ENCODE measurements at places on chromosomes 6 and 20. TPM values are rescaled to one million over a fixed set of nuclear protein-coding genes. Genes with fewer than 3 reads are reported as not detected.

Gene ZC3H12D
- total RNA-seq, result 0.05 TPM

Gene XKR7
- total RNA-seq, result not detected

Gene CARMIL1
- 13.9 TPM for total RNA-seq

Gene VGLL2
- not detected for total RNA-seq

Gene MOG
- total RNA-seq, result not detected

Gene KCNK16
- total RNA-seq, result not detected

Gene C6orf15
- not detected for total RNA-seq

Gene ANKRD6
- total RNA-seq, result not detected

Gene UCKL1
- 19.7 TPM for total RNA-seq

Gene RSPO4
- total RNA-seq, result not detected

Gene AIF1
- total RNA-seq, result not detected

Gene PSORS1C1
- total RNA-seq, result 2.5 TPM

Gene CRISP2
- total RNA-seq, result not detected

Gene PPIL4
- 35.1 TPM for total RNA-seq

Gene ADGRG6
- 71.0 TPM for total RNA-seq

Gene SLC52A3
- not detected for total RNA-seq

Gene MROH8
- total RNA-seq, result 1.9 TPM

Gene BMP7
- not detected for total RNA-seq

Gene CLPSL1
- not detected for total RNA-seq

Gene NOTCH4
- 0.35 TPM for total RNA-seq

Gene NOL4L
- total RNA-seq, result 18.2 TPM

Gene SLC17A4
- total RNA-seq, result not detected

Gene HLA-DQB1
- total RNA-seq, result not detected
